ENCODE measurements at places on chromosomes 5 and 9.

GRCh38 chr5:170278611-170279458 is 18.7 kb downstream of the LCP2 start:
- no peak overlapping the region for H3K27ac ChIP-seq
- no peaks in the 10 kb centered on the region for H3K4me1 ChIP-seq

DNA sequence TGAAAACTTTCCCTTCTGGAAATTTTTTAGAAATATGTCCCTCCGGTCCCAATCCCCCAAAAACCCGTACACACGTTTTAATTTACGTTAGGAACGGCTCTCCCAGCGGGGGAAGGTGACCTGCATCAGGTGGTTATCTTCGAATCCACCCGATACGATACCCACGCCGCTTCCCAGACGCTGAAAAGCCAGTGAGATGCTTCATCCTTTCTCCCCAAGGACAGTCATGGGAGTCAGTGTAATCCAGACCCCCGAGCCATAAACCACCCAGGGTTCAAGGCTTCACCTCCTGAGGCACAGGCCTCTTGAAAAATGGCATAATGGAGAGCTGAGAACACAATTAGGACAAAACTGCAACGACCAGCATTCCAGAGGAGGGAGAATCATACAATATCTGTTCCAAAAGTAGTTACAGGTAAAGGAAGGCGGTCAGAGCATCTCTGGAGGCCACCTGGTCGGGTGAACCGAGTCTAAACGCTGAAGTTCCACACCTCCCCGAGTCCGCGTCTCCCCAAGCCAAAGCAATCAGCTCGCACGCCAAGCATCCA is 857 bp downstream of the FAM169A start:
- H3K27ac ChIP-seq, result peak overlapping the region; percentile 29
- DNase-seq, result no peak
- H3K27me3 ChIP-seq, result no peaks in the 10 kb centered on the region

DNA sequence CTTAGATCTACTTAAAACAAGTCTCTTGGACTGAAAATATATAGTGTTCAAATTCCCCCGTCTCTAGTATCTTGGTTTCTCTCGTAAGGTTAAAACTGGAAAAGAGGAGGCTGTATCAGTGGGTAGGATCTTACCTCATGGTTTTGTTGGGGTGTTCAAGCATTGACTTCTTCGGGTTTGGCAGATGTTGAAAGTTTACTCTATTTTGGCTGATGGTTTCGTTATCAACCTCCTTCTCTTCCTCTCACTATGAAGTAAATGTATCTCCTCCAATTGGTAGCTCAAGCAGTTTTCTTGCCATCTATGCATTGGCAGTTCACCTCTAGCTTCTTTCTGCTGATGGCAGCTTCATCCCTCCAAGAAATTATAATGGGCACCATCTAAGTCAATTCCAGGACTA is 506.5 kb upstream of the GRIN3A start:
- no peak overlapping the region for H3K4me3 ChIP-seq
- peaks cover 13% of the 10 kb centered on the region for H3K27me3 ChIP-seq
- no peaks in the 10 kb centered on the region for H3K4me1 ChIP-seq
- no peak overlapping the region for H3K27ac ChIP-seq
- H3K36me3 ChIP-seq, result no peaks in the 10 kb centered on the region

DNA sequence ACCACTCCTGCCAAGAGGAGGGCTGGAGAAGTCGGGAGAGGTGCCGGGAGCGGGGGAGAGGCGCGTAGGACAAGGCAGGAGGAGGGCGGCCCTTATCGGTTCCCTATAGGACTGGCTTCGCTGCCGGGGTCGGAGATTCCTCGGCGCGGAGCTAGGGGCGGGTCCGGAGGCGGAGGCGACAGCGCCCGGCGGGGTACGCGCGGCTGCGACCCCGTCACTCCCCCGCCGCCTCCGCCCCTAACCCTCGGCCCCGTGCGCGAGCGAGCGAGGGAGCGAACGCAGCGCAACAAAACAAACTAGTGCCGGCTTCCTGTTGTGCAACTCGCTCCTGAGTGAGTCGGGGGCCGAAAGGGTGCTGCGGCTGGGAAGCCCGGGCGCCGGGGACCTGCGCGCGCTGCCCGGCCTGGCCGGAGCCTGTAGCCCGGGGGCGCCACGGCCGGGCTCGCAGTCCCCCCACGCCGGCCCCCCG is 2.0 kb downstream of the GLIS3 start:
- H3K27me3 ChIP-seq, result no peaks in the 10 kb centered on the region
- peaks cover 40% of the 10 kb centered on the region for H3K4me1 ChIP-seq
- H3K27ac ChIP-seq, result peak overlapping the region; percentile 64
- no peaks in the 10 kb centered on the region for H3K36me3 ChIP-seq

DNA sequence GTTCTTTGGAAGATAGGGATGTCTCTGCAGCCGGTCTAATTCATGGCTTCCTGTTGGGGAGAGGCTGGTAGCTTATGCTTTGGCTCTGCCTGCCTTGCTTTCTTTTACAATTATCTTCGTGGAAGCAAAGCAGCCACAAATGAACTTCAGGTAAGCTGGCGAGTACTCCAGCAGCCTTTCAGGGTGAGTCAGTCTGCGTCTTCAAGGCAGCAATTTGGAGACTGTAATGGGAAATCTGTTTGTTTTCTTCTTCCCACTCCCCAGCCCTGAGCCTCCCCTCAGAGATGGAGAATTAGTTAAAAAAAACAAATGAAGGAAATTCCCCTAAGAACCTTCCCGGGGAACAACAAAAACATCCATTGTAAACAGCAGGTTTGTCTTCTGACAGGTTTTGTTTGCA is 100.1 kb downstream of the PSAT1 start:
- no peaks in the 10 kb centered on the region for H3K27me3 ChIP-seq
- H3K4me3 ChIP-seq, result no peak overlapping the region
- H3K4me1 ChIP-seq, result no peaks in the 10 kb centered on the region
- no peaks in the 10 kb centered on the region for H3K36me3 ChIP-seq

DNA sequence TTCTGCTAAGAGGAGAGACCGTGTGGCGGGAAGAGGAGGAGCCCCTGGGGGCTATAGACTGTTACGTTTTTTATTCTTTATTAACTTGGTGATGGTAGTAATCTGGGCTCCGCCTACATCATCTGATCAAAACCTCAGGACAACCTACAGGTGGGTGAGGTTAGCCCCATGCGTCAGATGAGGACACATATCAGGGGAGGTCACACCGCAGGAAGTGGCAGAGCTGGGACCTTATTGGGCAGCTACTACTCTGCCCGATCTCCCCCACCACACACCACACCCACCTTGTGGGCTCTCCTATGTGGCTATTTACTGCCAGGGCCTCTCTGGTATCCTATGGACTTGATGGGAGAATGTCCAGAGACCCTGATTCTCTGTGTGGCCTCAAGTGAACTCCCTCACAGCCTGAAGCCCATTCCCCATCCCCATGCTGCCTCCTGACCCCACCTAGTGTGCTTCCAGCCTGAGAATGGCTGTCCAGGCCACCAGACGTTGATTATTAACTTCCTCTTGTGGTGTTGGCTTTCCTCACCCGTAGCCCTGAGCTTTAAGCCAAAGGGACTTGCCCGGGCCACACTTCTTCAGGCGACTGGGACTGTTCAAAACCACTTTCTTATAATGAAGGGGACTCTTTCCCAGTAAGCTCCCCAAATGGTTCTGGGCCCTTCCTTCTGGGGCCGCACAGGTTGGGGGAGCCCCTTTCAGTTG is 8.2 kb downstream of the UNC5A start:
- peaks cover 13% of the 10 kb centered on the region for H3K4me1 ChIP-seq
- H3K27me3 ChIP-seq, result peaks cover 35% of the 10 kb centered on the region
- DNase-seq, result no peak
- no peak overlapping the region for H3K4me3 ChIP-seq

DNA sequence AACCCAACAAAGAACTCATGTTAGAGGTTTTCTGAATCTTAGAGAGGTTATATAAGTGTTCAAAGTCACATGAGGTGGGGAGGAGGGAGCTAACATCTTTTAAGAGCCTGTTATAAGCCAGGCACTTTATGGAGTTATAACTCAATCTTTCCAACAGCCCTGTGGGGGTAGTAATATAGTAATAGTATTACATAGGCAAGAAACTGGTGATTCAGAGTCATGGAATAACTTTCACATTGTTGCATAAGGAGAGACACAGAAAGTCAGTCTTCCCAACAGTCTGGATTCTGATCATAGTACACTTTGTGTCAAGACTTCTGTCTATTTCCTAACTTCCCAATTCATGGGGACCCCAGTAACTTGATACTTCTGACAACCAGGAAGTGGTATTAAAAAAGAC is 89.2 kb downstream of the ACER2 start:
- H3K27me3 ChIP-seq, result peaks cover 8% of the 10 kb centered on the region
- H3K36me3 ChIP-seq, result no peaks in the 10 kb centered on the region
- H3K4me3 ChIP-seq, result no peak overlapping the region
- H3K27ac ChIP-seq, result no peak overlapping the region
- no peak for DNase-seq
- H3K4me1 ChIP-seq, result no peaks in the 10 kb centered on the region

DNA sequence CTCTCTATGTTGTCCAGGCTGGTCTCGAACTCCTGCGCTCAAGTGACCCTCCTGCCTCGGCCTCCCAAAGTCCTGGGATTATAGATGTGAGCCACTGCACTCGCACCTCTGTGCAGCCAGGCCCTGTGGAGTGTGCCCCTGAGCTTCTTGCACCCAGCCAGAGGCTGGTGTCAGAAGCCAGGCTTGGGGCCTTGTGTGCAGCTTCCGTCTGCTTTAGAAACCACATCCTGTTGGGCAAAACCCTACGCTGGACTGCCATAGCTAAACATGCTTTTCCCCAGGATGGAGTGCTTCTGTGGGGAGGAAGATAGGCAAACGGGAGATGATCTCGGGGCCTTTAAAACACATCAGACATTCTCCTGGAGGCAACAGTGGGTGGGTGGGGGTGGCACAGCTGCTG is 40.1 kb downstream of the PRRT1B start:
- H3K27me3 ChIP-seq, result no peaks in the 10 kb centered on the region
- no peak overlapping the region for H3K4me3 ChIP-seq
- DNase-seq, result no peak
- no peak overlapping the region for H3K27ac ChIP-seq
- peaks cover 9% of the 10 kb centered on the region for H3K36me3 ChIP-seq

- no peaks in the 10 kb centered on the region for H3K4me1 ChIP-seq
- H3K4me3 ChIP-seq, result no peak overlapping the region
Observed at GRCh38 chr5:168779333-168779732, 200.2 kb upstream of the PANK3 start.
